Chondrocyte (in vitro differentiated cells): ENCODE measurements at places on chromosomes 16 and 17. TPM values are rescaled to one million over a fixed set of nuclear protein-coding genes. Genes with fewer than 3 reads are reported as not detected.

DNA sequence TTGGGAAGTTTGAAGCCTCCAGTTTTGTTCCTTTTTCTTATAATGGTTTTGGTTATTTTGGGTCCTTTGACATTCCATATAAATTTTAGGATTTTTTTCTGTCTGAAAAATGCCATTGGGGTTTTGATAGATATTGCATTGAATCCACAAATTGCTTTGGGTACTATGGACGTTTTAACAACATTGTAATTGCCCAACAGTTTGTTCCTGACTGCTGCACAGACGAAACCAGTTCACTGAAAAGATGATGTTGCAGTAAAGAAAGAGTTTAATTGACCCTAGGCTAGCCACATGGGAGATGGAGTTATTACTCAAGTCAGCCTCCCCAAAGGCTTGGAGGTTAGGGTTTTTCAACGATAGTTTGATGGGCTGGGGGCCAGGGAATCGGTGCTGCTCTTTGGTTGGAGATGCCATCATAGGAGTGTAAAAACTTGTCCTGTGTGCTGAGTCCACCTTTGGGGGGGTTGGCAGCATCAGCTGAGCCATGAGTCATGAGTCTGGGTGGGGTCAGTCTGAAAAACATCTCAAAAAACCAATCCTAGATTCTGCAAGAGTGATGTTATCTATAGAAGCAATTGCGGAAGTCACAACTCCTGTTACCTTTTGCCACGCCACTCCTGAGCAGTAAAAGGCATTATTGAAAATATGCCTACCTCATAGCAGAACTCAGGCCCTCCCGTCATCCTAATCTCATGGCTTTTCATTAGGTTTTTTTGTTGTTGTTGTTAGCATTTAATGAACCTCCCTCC lies 2.7 kb upstream of the PRSS41 start:
- no peaks in the 10 kb centered on the region for H3K4me1 ChIP-seq
- no peak overlapping the region for H3K4me3 ChIP-seq
- H3K27ac ChIP-seq = no peak overlapping the region
- no peaks in the 10 kb centered on the region for H3K36me3 ChIP-seq

DNA sequence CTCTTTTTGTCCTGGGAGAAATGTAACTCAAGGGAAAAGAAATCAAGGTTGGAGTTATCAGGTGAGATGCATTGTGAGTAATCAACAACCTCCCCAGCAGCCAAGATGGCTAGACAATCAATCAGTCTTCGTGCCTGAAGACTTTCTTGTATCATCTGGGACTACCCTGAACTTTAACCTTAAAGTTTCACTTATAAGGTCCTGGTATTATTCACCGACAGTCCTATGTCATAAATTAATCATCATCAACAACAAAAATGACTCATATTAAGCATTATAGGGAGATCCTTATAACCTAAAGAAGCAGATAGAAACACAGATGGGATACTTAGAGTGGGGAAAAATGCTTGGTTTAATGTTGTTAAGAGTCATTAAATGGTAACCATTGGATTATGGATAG lies 7.7 kb upstream of the TEKT3 start:
- H3K4me3 ChIP-seq = no peak overlapping the region
- H3K36me3 ChIP-seq = no peaks in the 10 kb centered on the region
- peaks cover 2% of the 10 kb centered on the region for H3K27me3 ChIP-seq
- H3K4me1 ChIP-seq = peaks cover 13% of the 10 kb centered on the region

DNA sequence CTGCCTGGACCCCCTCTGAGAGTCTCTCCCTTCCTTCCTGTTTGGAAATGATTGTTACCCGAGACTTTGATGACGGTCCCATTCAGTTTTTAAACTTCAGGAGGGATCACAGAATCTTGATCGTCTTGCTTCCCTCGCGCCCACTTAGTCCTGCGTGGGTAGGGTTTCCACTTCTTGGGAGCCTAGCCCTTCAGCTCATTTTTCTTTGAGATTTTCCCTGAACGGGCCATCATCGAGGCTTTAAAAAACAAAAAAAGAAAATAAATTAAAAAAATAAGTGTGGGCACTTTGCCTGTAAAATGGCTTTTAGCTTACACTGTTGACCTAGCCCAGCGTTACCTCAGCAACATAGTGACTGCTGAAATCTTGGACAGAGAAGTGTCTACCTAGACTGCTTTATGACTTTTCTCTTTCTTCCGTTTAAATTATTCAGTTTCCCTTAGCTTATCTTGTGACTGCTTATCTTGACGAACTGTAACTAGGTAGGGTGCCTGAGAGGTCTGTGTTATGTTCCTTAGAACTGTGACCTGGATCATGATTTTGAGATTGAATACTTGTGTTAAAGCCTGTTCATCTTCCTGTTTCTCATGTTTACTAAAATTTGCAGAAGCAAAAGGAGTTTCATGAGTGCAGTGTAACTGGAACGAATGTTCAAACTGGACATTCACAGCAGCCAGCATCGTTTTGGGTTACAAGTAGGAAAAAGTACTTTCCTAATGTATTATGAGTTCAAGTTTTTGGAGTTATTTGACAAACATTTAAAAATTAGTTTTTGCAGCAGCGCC lies 874 bp downstream of the WWP2 start:
- peaks cover 10% of the 10 kb centered on the region for H3K4me1 ChIP-seq
- peak overlapping the region; percentile 91 for H3K4me3 ChIP-seq
- H3K36me3 ChIP-seq = no peaks in the 10 kb centered on the region
- H3K27ac ChIP-seq = peak overlapping the region; percentile 99

- peaks cover 15% of the 10 kb centered on the region for H3K4me1 ChIP-seq
- H3K27ac ChIP-seq = peak within 1 kb of the TSS; percentile 98
- peak; percentile 96 for DNase-seq
- H3K4me3 ChIP-seq = peak within 1 kb of the TSS; percentile 84
Observed at GRCh38 chr16:89686520-89687091, at the start of gene CDK10. TSS of gene CDK10 (plus strand) at chr16:89686689. CDS start at chr16:89686711, 22 bp downstream.

DNA sequence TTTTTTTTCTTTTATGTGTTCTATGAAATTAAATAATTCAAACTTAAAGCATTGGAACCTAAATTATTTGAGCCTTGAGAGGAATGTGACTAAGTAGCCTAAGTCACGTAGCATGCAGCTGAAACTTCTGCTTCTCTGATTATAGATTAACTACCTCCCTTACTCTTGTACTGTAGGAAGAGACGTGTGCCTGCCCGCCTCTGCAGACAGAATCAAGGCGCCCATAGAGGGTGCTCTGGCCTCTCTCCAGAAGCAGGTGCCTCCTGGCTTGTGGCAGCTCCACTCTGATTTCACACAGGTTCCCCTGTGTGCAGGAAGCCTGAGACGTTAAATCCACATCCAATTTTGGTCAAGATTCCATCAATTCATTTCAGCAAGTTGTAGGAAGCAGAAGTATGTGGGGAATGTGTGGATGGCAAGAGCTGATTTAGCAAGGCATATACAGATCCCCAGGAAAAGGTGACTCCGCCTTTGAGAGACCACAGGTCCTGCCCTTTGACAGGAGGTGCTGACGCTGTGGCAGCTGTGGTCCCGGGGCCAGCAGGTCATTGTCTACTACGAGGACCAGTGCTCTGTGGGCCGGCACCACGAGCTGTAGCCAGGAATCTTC lies 1418.8 kb downstream of the CDH11 start:
- DNase-seq = no peak
- H3K4me3 ChIP-seq = no peak overlapping the region

DNA sequence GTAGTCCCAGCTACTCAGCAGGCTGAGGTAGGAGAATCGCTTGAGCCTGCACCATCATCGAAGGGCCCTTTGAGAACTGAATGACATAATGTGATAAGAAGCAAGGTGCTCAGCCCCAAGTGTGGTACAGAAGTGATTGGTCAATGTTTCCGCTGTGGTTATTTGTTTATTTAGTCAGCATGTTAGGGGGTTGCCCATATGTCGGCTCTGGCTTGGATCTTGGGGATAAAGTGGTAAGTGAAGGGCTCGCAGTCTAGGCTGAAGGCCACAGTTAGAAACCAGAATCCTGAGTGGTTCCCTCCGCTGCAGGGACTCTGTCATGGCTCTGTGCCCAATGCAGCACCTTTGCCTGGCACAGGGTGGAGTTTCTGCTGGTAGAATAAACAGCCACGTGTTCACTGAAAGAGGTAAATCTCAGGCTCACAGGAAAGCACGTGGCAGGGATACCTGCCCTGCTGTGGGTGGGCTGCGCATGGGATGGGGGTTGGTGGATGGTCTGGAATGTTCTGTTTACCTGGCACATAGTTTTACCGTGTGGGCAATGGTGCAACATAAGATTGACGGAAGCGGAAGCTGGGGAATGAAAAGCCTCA lies 35.4 kb downstream of the SYT17 start:
- no peak overlapping the region for H3K27ac ChIP-seq
- H3K36me3 ChIP-seq = no peaks in the 10 kb centered on the region
- no peak for DNase-seq
- peaks cover 13% of the 10 kb centered on the region for H3K27me3 ChIP-seq
- no peaks in the 10 kb centered on the region for H3K4me1 ChIP-seq

DNA sequence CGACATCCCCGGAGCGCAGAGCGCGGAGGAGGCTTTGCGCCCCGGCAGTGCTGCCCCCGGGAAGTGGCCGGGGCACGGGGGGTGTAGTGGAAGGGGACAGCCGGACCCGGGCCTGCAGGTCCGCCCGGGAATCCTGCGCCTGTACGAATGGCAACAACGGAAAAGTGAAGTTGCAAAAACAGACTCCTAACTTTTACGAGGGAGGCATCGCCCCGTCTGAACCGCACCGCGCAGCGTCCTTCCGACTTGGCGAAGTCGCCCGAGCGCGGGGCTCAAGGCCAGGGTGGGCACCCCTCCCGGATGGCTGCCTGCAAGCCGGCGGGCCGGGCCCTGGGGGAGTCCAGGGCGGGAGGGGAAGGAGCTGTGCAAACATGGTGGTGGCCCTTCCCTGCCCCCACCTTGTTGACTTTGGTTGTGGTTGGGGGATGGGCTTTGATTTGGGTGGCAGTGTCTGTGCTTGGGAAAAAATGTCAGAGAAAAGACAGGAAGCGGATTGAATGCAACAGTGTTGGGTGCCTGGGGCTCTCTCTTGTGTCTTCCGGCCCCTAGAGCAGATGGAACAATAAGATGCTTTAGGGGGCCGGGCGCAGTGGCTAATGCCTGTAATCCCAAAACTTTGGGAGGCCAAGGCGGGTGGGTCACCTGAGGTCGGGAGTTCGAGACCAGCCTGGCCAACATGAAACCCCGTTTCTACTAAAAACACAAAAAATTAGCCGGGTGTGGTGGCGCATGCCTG lies 675 bp downstream of the RNF213 start:
- no peaks in the 10 kb centered on the region for H3K27me3 ChIP-seq
- H3K27ac ChIP-seq = peak overlapping the region; percentile 91
- H3K4me3 ChIP-seq = peak overlapping the region; percentile 88
- peaks cover 29% of the 10 kb centered on the region for H3K4me1 ChIP-seq
- H3K36me3 ChIP-seq = peaks cover 10% of the 10 kb centered on the region
- DNase-seq = no peak

GRCh38 chr17:57589151-57590034 lies 155.7 kb downstream of the CCDC182 start:
- no peak overlapping the region for H3K27ac ChIP-seq
- H3K36me3 ChIP-seq = no peaks in the 10 kb centered on the region
- no peak for DNase-seq

- peaks cover 55% of the 10 kb centered on the region for H3K4me1 ChIP-seq
- H3K27me3 ChIP-seq = no peaks in the 10 kb centered on the region
- no peak overlapping the region for H3K4me3 ChIP-seq
- no peaks in the 10 kb centered on the region for H3K36me3 ChIP-seq
Observed at GRCh38 chr16:57316390-57317017, 32.0 kb upstream of the PLLP start.

DNA sequence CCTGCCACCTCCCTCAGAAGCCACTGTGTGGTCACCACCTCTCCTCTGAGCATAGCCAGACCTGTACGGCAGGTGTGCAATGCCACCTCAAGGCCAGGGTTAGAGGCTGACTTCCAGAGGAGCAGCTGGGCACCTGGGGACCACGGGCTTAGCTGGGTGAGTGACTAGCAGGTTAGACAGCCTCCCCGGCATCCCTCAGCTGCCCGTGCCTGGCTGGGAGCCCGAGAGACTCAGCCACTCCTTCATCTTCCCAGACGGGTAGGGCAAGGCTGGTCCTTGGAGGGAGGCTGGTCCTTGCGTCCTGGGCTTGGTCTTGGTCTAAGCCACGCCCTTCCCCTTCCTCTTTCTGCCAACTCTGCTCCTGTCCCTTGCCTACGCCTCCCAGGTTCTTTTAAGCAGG lies 7.8 kb downstream of the CRHR1 start:
- no peaks in the 10 kb centered on the region for H3K4me1 ChIP-seq
- H3K36me3 ChIP-seq = no peaks in the 10 kb centered on the region
- H3K4me3 ChIP-seq = no peak overlapping the region
- H3K27me3 ChIP-seq = peaks cover 78% of the 10 kb centered on the region

- H3K36me3 ChIP-seq = peaks cover 16% of the 10 kb centered on the region
- H3K27me3 ChIP-seq = no peaks in the 10 kb centered on the region
- no peak overlapping the region for H3K4me3 ChIP-seq
- H3K27ac ChIP-seq = no peak overlapping the region
- DNase-seq = peak; percentile 86
Observed at GRCh38 chr17:83002118-83002805, 77.1 kb upstream of the METRNL start.

DNA sequence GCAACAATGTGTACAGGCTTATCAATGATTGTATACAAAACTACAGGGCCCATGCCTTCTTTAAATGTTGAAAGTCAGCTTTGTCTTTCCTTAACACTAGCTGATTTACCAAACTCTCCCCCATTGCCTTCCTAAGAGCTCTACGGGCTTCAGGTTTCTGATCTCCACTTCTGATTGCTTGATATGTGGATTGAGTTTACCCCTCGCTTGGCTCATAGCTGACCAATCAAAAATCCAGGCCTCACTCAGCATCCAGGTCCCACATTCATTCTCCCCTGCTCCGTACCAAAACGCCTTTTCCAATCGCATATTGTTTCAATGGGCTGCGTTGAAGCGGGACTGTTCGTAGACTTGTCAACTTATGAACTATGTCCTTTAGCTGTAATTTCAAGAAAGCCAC lies 195.1 kb upstream of the TOX3 start:
- no peaks in the 10 kb centered on the region for H3K27me3 ChIP-seq
- H3K36me3 ChIP-seq = no peaks in the 10 kb centered on the region
- no peak overlapping the region for H3K27ac ChIP-seq
- DNase-seq = no peak
- no peaks in the 10 kb centered on the region for H3K4me1 ChIP-seq

- peaks cover 41% of the 10 kb centered on the region for H3K36me3 ChIP-seq
- no peak overlapping the region for H3K27ac ChIP-seq
- DNase-seq = peak; percentile 29
- H3K27me3 ChIP-seq = no peaks in the 10 kb centered on the region
Observed at GRCh38 chr17:4165301-4166010, 22.5 kb downstream of the CYB5D2 start.

Gene AANAT
- not detected in 3 replicates for total RNA-seq

Gene CHST4
- not detected in 3 replicates for total RNA-seq

Gene SLC16A13
- total RNA-seq = 3.5 to 5.4 TPM (median 4.8 TPM) in 3 replicates

Gene SCO1
- 29.2 to 31.2 TPM (median 30.2 TPM) in 3 replicates for total RNA-seq

Gene CDH8
- total RNA-seq = 2.8 to 6.2 TPM (median 5.7 TPM) in 3 replicates

Gene NPW
- 1.1 to 3.7 TPM (median 2.5 TPM) in 3 replicates for total RNA-seq
